ENCODE measurements at places on chromosomes 13 and 19. TPM values are rescaled to one million over a fixed set of nuclear protein-coding genes. Genes with fewer than 3 reads are reported as not detected.

The C2CD4C gene
- total RNA-seq, result 13.9 TPM

The RAX2 gene
- total RNA-seq, result not detected

The CD37 gene
- 0.44 TPM for total RNA-seq

The FCER2 gene
- total RNA-seq, result not detected

The MAMSTR gene
- 1.7 TPM for total RNA-seq

The MYH14 gene
- total RNA-seq, result 6.1 TPM

The MYO1F gene
- 4.5 TPM for total RNA-seq

The KLK8 gene
- total RNA-seq, result 11.0 TPM

The ZNF414 gene
- total RNA-seq, result 13.1 TPM

The PRMT1 gene
- total RNA-seq, result 848 TPM

The WDR88 gene
- not detected for total RNA-seq

The KLF2 gene
- total RNA-seq, result not detected

The ALOX5AP gene
- total RNA-seq, result not detected

The IGFL1 gene
- not detected for total RNA-seq

The CCNA1 gene
- 0.97 TPM for total RNA-seq

The PABPC3 gene
- total RNA-seq, result 0.04 TPM

The HIPK4 gene
- total RNA-seq, result 0.15 TPM

The SLC10A2 gene
- total RNA-seq, result not detected

The C19orf81 gene
- 8.0 TPM for total RNA-seq

The NDUFA3 gene
- 113 TPM for total RNA-seq

The IRS2 gene
- total RNA-seq, result 9.0 TPM

The PRTN3 gene
- total RNA-seq, result 0.66 TPM

The SERP2 gene
- total RNA-seq, result 0.17 TPM
